ENCODE measurements at places on chromosomes 4 and X.

GRCh38 chr4:81257816-81258215 is 42.8 kb upstream of the PRKG2 start:
- DNase-seq: no peak

DNA sequence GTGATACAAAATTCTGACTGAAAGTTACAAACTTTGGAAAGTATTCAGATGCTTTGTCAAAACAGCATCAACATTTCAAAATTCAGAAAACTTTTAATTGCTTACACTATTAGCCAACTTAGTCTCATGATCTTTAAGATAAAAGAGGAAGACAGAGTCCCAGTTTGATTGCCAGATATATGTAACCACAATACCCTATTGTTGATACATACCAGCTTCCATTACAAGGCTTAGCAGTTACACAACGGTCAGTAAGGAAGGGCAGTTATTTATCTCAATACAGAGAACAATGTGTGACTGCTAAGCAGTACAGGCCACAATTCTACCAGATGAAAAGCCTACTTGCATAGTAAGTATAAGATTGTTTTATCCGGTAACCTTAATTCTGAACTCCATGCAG is 138.4 kb downstream of the SPANXN3 start:
- DNase-seq: no peak

GRCh38 chrX:132214518-132214917 is 4.7 kb downstream of the RAP2C start:
- no peak for DNase-seq

- DNase-seq: no peak
Observed at GRCh38 chr4:169621731-169622492, 1.5 kb downstream of the CLCN3 start.

DNA sequence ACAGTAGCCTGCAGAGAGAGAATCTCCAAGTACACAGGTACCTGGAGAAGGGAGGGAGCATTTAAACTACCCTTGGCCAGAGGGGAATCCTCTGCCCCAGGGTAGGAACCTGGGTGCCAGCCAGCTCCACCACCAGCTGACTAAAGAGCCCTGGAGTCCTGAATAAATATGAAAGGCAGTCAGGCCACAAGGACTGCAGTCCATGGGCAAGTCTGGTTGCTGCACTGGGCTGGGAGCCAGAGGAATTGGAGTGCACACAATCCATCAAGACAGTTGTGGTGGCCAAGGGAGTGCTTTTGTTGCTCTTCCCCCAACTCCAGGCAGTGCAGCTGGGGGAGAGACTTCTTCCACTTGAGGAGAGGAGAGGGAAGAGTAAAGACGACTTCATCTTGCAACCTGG is 172.5 kb downstream of the HNRNPD start:
- no peak for DNase-seq

DNA sequence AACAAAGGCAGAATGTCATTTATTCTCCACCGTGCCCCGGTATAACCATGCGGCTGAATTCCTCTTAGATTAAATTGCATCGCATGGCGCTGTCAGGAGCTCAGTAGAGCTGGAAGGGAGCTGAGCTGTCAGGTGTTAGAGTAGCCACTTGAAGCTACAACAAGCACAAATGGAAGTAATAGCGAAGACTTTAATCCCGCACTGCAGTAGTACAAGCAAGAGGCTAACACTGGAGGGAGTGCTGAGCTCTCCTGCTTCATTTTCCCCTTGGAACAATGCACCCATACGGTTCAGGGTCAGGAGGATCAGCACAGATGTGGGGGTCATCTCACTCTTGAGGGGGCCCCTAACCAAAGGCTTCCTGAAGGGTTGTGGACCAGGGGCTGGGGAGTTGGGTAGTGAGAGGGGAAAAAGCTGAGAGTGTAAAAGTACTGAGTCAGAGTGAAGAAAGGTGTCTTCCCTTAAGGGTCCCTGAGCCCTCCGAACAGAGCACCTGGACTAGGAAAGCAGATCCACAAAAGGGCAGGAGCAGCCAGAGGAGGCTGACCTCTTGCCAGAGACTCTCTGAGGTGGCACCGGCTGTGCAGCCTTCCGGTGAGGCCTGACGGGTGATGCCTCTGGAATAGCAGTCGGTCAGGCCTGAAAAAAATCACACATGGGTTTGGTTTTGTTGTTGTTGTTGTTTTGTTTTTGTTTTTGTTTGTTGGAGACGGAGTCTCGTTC is 36.0 kb upstream of the CBR4 start:
- no peak for DNase-seq

DNA sequence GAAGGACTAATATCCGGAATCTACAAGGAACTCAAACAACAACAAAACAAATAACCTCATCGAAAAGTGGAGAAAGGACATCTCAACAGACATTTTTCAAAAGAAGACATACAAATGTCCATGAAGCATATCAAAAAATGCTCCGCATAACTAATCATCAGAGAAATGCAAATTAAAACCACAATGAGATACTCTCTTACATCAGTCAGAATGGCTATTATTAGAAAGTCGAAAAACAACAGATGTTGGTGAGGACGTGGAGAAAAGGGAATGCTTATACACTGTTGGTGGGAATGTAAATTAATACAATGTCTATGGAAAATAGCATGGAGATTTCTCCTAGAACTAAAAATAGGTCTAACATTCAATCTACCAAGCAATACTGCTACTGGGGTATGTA is 51.1 kb upstream of the MYOZ2 start:
- DNase-seq: no peak

GRCh38 chr4:153451911-153452657 is 14.1 kb upstream of the TMEM131L start:
- no peak for DNase-seq

GRCh38 chr4:70877556-70877955 is 24.6 kb upstream of the MOB1B start:
- no peak for DNase-seq

GRCh38 chrX:123884809-123885408 is 25.1 kb downstream of the XIAP start:
- peak; percentile 29 for DNase-seq

DNA sequence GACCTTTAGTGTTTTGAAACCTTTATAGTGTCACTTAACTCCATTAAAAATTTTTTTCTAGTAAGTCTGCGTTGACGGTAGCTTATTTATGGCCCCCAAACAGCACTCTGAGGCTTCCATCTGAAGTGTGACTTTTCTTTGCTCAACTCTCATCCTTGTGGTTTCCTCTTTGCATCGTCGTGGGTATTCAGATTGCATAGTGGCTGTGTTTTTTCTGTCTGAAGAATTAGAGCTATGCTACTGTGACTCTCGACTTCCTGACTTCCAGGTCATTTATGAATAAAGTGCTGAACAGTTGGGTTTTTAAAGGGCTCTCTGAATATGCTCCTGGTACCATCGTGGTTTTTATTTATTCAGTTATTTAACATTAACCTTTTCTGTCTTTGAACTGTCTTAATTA is 44.9 kb downstream of the JADE1 start:
- DNase-seq: no peak

DNA sequence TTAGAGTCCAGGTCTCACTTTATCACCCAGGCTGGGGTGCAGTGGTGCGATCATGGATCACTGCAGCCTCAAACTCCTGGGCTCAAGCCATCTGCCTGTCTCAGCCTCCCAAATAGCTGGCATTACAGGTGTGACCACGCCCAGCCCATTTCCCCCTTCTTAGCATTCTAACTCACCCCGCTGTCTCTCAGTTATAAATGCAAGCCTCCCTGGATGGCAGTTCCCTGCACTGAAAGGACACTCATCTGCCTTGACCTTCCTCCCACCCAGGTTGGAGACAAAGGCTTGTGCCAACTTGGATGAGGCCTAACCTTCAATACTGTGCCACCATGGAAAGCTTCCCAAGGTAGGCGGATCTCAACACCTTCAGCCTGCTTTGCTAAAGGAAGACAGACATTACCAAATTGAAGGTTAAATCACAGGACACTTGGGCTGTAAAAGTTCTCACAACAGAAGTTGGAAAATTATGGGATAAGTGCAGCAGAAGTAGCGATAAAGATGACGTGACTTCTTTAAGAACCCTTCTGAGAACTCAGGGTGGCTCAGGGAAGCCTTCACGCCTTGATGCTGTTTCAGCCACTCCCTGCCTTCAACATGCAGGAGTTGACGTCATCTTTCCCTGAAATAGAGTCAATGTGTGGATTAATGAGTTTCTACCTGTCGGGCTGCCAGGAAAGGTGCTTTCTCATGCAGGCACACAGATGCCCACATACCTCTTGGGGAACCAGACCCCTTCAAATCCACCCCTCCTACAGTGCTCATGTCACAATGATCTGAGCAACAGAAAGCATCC is 10.6 kb upstream of the GPM6B start:
- DNase-seq: no peak

GRCh38 chr4:66328803-66329574 is 658.7 kb upstream of the EPHA5 start:
- DNase-seq: no peak

DNA sequence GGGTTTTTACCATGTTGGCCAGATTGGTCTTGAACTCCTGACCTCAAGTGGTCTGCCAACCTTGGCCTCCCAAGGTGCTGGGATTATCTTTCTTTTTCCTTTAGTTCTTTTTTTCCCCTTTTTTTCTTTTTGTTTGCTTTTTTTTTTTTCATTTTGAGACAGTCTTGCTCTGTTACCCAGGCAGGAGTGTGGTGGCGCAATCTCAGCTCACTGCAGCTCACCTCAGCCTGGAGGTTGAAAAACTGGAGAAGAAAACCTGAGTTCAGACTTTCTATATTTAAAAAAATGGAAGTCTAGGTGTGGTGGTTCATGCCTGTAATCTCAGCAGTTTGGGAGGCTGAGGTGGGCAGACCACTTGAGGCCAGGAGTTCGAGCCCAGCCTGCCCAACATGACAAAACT is 181.1 kb upstream of the HS3ST1 start:
- no peak for DNase-seq

GRCh38 chrX:147179625-147180024 is 365.1 kb upstream of the CXorf51A start:
- DNase-seq: no peak

DNA sequence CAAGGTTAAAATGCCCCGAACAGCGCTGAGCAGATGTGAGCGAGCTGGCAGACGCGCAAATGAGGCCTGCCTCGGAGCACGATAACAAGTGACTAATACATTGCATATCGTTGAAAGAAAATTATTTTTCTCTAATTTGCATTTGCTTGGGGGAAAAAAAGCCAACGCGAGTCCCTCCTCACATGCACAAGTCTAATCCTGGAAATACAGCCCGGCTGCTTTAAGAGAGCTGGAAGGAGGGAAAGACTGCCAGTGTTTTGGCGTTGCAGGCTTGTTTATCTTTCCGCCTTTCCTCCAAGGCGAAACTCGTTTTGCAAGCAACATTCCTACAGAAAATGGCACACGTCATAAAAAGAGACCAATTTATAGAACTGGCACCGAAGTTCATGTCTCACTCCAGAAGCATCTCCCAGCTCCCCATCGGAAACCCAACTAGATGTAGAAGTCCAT is 12.6 kb downstream of the BCOR start:
- DNase-seq: no peak

- no peak for DNase-seq
Observed at GRCh38 chrX:140360284-140360683, 144.6 kb downstream of the SOX3 start.

DNA sequence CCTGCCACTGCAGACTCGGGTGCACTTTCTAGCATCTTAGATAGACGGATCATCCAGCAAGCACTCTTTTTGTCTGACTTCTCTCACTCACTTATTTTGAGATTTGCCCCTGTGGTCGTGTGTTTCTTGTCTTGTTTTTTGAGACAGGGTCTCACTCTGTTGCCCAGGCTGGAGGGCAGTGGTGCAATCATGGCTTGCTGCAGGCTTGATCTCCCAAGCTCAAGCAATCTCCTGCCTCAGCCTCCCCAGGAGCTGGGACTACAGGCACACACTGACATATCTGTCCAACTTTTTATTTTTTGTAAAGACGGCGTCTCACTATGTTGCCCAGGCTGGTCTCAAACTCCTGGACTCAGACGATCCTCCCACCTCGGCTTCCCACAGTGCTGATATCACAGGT is 26.7 kb downstream of the FGFR3 start:
- no peak for DNase-seq

DNA sequence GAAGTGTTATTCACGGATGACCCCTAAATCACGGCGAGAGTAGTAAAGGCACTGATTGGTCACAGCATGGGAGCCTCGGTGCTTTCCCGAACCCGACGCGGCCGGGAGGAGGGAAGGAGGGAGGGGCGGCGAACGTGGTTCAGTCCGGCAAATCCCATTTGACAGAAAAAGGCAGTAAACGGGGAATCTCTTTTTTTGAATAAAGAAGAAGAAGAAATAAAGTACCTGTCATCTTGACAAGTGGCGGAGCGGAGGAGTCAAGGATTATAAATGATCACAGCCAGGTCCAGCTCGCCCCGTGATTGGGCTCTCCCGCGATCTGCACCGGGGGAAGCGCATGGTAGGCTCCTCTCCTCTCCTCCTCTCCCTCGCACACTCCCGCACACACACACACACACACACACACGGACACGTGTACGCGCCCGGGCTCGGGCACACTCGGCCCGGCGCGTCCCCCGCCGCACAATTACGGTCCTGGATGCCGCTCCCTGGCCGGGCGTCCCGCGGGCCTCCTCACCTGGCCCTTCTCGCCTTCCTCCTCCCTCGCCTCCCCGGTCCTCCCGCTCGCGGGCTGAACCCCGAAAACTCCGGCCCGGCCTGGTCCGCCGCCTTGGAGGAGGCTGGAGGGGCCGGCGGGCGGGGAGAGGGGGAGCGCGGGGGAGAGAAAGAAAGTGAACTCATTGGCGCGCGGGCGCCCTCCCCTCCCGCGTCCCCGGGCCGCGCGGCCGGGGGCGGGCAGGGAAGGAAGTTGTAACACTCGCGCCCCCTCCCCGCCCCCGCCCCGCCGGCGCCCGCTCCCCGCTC is 99.2 kb upstream of the TENM3 start:
- DNase-seq: peak; percentile 13

DNA sequence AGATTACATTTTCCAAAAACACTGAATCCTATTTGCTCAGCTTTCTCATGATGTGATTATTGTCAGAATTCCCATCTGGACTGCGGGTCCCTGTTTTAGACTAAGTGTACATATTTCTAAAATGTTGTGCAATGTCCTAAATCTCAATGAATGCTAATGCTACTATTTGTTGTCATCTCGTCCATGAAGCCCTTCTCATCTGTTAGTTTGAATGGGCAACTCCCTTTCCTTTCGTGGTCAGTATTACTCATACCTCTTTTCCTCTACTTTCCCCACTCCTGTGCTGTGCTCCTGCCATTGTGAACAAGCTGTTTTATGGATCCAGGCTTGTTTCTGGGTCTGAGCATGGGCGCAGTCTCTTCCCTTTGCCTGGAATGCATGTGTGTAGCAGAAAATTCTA is 91.0 kb downstream of the MID1 start:
- DNase-seq: no peak

- no peak for DNase-seq
Observed at GRCh38 chr4:122346503-122346902, 32.3 kb upstream of the ADAD1 start.
